ENCODE measurements at places on chromosomes 3 and 15.
A peak's percentile ranks its signal among the peaks of the same experiment; 100 is the strongest.

DNA sequence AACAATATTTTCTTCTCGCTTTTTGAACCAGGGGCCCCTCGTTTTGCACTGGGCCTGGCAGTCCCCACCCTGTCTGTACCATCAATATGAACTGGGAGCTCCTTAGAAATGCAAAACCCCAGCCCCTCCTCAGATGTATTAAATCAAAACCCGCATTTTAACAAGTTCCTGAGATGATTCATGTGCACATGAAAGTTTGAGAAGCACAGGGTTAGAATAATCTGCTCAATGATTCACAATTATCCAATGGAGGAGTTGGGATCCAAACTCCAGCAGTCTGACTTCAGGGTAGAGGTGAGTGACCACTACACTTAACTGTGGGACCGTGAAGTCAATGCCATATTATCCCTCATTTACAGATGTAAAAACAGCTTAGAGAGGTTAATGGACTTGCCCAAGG, 256.4 kb downstream of the IGSF11 start:
- no peak for DNase-seq

- no peak for DNase-seq
Measured at GRCh38 chr3:194906970-194907629, 221.4 kb downstream of the FAM43A start.

DNA sequence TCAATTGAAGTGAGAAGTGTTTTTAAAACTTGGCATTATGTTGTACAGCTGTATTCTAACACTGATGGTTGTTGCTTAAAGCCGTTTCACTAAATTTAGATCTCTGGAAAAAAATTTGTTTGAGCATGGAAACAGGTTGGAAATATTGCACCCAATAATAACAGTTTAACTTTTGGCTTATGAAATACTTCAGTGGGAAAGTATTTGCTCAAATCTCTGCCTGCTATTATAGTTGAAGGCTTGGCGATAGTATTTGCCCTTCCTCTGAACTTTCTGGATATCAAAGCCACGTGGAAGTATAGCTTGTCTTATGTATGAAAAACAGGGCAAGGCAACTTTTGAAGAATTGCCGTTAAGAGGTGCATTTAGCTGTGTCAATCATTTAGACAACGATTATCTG, 270.3 kb upstream of the LRRFIP2 start:
- DNase-seq = no peak

DNA sequence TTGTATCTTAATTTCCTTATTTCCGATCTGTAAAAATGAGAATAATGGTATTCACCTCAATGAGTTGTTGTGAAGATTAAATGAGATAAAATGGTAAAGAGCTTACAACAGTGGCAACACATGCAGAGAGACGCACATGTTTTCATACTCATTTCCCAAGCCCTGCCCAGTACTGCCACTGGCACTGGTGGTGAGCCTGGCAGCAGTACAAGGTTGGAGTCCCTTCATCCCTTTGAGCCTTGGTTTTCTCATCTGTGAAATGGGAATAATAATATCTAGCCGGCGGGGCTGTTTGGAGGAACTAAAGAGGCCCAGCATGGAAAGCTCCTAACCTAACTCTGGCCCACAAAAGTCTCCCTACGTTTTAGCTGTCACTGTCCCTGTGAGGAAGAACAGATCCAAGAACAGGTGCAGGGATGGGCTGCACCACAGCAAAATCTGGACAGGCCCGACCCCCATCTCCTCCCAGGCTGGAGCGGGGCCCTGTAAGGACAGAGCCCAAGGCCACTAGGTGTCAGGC, 866 bp upstream of the CD276 start:
- DNase-seq = no peak

DNA sequence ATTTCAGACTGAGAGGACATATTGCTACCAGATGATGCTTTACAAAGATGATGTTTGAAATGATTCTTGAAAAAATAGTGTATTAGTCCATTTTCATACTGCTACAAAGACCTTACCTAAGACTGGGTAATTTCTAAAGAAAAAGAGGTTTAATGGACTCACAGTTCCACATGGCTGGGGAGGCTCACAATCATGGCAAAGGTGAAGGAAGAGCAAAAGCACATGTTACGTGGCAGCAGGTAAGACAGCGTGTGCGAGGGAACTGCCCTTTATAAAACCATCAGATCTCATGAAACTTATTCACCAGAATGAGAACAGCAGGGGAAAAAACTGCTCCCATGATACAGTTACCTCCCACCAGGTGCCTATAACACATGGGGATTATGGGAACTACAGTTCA, 658.4 kb upstream of the CFAP20DC start:
- DNase-seq = no peak

DNA sequence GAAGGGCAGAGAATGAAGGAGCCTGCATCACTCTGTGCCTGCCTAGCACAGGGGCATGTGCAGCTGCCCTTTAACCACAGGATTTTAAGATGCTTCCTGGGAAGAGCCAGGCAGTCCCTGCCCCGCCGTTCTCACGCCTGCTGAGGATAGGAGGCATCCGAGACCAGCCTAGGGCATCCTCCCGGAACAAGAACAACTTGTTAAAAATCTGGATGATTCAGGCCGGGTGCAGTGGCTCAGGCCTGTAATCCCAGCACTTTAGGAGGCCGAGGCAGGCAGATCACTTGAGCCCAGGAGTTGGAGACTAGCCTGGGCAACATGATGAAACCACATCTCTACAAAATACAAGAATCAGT, 15.2 kb downstream of the NRROS start:
- DNase-seq = peak; percentile 19

DNA sequence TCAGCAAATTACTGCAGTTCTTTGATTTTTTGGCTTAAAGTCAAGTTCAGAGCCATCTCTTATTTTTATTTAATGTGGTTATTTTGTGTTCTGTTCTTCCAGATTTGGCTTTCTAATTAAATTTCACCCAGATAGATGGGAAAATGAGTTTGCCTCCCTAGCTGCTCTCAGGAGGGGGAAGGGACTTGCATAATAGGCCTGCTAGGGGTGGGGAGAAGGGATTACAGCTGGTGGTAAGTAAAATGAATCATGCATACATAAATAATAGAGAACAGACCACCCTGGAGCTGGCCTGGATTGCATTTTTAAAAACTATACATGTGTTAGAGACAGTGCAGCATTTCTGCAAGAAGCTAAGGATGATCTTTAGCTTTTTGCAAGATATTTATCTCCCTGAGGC, 3.9 kb upstream of the PXYLP1 start:
- peak; percentile 44 for DNase-seq

DNA sequence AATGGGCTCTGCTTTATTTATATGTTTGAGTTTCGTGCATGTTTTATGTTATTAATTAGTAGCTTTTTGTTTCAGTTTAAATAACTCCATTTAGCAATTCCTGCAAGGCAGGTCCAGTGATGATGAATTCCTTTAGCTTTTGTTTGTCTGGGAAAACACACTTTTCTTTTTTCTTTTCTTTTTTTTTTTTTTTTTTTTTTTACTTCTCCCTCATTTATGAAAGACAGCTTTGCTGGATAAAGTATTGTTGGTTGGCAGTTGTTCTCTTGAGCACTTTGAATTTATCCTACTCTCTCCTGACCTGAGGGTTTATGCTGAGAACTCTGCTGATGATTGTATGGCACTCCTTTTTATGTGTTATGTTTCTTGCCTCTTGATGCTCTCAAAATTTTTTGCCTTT, 35.7 kb downstream of the TMEM39A start:
- peak; percentile 25 for DNase-seq

GRCh38 chr15:31867536-31868442, 162.5 kb upstream of the CHRNA7 start:
- peak; percentile 58 for DNase-seq

- DNase-seq = no peak
Measured at GRCh38 chr3:73094129-73094528, 32.7 kb downstream of the EBLN2 start.

DNA sequence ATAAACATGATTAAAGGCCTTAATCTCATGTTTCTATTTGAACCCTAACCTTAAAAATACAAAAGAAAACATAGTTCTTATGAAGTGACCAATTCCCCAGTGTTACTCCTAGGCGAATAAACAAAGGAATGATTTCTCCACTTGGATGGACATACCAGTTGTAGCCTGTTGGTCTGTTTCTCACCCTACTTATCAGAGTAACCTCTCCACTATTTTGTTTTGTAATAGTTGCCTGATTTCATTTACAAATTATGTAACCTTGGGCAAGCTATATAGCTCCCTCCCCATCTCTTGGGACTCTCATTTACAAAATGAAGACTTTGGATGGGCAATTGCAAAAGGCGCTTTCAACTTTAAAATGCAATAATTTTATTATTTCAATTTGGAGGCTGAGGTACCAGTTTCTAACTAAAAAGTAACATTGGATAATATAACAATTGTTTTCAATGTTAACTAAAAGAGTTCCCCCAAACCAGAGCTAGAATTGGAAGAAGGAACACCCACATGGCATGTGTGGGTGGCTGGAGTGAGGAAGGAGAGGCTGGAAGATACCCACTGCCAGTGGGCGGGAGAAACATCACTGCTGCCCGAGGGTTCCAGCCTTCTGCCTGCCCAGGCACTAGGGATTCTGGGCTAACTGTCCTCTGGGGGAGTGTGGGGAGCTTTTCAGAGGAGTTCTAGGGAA, 74.2 kb downstream of the RFTN1 start:
- DNase-seq = peak; percentile 71

DNA sequence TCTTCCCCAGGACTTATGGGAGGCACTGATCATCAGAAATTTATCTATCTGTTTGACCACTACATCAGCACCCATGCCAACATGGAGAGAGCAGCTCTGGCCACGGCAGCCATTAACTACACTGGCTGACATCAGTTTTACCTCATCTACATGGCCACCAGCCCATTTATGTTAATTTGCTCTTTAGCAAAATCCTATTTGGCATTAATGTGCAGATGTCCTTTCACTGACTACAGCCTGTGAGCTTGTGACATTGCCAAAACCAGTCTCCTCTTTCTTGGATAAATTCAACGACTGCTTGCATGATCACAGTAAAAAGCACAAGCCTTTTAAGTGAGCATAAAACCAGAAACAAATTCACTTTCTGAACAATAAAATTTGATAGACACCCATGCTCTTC, 47.5 kb downstream of the NR1I2 start:
- DNase-seq = no peak

GRCh38 chr3:32945136-32945535, 6.3 kb upstream of the CCR4 start:
- DNase-seq = peak; percentile 7

GRCh38 chr3:126313166-126313565, 44.0 kb downstream of the KLF15 start:
- no peak for DNase-seq

DNA sequence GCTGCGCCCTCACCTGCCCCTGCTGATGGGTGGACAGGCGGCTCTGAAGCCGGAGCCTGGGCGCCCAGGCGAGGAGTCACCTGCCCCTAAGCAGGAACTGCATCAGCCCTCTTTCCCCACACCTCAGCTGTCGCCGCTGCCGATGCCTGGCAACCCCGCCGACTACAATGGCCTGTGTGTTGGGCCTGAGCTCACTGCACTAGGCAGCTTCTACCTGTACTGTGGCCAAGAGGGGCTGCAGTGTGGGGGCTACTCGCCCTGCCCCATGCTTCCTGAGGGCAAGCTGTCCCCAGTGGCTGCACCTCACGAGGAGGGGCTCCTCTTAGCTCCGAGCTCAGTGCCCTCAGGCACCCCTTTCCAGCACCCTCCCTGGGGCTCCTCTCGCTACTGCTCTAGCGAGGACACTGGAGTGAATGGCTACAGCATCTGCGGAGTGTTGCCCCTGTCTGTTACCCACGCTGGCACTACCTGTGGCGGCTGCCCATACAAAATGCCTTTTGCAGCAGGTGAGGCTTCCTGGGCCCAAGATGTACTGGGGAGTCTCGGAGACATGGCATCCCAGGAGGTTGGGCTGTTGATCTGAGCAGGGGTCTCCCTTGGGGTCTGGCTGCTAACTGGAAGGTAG, 11.3 kb upstream of the CHST14 start:
- DNase-seq = no peak

- DNase-seq = no peak
Measured at GRCh38 chr3:126731044-126731443, 27.0 kb downstream of the CHCHD6 start.

GRCh38 chr3:43171748-43172147, 65.9 kb upstream of the POMGNT2 start:
- DNase-seq = no peak

DNA sequence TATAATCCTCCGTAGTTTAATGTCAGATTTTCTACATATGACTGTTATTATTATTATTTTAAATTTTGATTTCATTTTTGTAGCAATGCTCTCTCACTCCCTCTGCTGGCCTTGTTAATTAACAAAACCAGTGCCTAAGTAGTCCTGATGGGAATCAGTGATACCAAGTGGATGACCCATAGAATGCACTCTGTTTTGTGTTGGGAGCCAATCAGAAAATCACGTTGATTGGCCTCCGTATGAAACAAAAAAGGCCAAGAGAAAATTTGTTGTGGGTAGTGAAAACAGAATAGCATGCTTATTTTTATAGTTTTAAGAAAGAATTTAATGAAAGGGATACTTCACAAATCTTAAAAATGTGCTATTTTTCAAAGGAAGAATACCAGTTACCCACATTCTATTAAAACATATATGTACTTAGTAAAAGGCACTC, 34.4 kb upstream of the MEIS2 start:
- DNase-seq = peak; percentile 72

GRCh38 chr3:187871204-187871591, 125.9 kb upstream of the BCL6 start:
- no peak for DNase-seq

Measured in fibroblast of pulmonary artery (primary cell).